ENCODE measurements at places on chromosomes 4 and X. TPM values are rescaled to one million over a fixed set of nuclear protein-coding genes. Genes with fewer than 3 reads are reported as not detected.

The RTL3 gene
- not detected for total RNA-seq

The PGAM4 gene
- total RNA-seq, result 0.57 TPM

DNA sequence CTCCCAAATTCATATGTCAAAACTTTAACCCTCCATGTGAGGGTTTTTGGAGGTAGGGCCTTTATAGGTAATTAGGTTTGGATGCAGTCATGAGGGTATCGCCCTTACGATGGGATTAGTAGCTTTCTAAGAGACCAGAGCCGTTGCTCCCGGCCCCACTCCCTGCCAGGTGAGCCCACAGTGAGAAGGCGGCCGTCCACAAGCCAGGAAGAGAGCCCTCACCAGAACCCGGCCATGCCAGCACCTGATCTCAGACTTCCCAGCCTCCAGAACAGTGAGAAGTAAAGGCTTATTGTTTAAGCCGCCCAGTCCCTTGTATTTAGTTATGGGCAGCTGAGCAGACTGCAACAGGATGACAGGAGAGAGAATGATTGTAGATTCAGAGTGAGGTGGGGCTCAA, 40.8 kb downstream of the DCTD start:
- no peak overlapping the region for H3K27ac ChIP-seq
- H3K27me3 ChIP-seq, result no peaks in the 10 kb centered on the region
- H3K36me3 ChIP-seq, result no peaks in the 10 kb centered on the region
- no peak for DNase-seq
- H3K4me1 ChIP-seq, result peaks cover 40% of the 10 kb centered on the region
- no peak overlapping the region for H3K4me3 ChIP-seq

The SYP gene
- total RNA-seq, result 16.3 TPM

The SNCA gene
- 2.6 TPM for total RNA-seq

The GABRB1 gene
- total RNA-seq, result 3.5 TPM

GRCh38 chr4:140256941-140257340, 103.0 kb upstream of the MAML3 start:
- H3K27me3 ChIP-seq, result no peaks in the 10 kb centered on the region
- H3K36me3 ChIP-seq, result no peaks in the 10 kb centered on the region
- H3K4me1 ChIP-seq, result peaks cover 12% of the 10 kb centered on the region
- no peak overlapping the region for H3K4me3 ChIP-seq
- DNase-seq, result no peak

GRCh38 chr4:170666909-170667308, 577.2 kb upstream of the AADAT start:
- H3K4me3 ChIP-seq, result no peak overlapping the region
- no peaks in the 10 kb centered on the region for H3K4me1 ChIP-seq
- H3K27me3 ChIP-seq, result no peaks in the 10 kb centered on the region
- H3K27ac ChIP-seq, result no peak overlapping the region
- no peaks in the 10 kb centered on the region for H3K36me3 ChIP-seq

- no peak overlapping the region for H3K4me3 ChIP-seq
- DNase-seq, result peak; percentile 46
- H3K36me3 ChIP-seq, result no peaks in the 10 kb centered on the region
Measured at GRCh38 chrX:8783097-8783713, 18.0 kb downstream of the FAM9A start.

The CXorf49 gene
- not detected for total RNA-seq

- H3K27me3 ChIP-seq, result no peaks in the 10 kb centered on the region
- peaks cover 26% of the 10 kb centered on the region for H3K4me1 ChIP-seq
- no peak overlapping the region for H3K4me3 ChIP-seq
- no peak overlapping the region for H3K27ac ChIP-seq
- H3K36me3 ChIP-seq, result no peaks in the 10 kb centered on the region
Measured at GRCh38 chr4:124535003-124535402, 177.5 kb downstream of the ANKRD50 start.

- H3K27me3 ChIP-seq, result peaks cover 2% of the 10 kb centered on the region
- H3K36me3 ChIP-seq, result no peaks in the 10 kb centered on the region
- no peaks in the 10 kb centered on the region for H3K4me1 ChIP-seq
- H3K27ac ChIP-seq, result no peak overlapping the region
- no peak for DNase-seq
Measured at GRCh38 chrX:112738347-112739033, 58.8 kb upstream of the LHFPL1 start.

DNA sequence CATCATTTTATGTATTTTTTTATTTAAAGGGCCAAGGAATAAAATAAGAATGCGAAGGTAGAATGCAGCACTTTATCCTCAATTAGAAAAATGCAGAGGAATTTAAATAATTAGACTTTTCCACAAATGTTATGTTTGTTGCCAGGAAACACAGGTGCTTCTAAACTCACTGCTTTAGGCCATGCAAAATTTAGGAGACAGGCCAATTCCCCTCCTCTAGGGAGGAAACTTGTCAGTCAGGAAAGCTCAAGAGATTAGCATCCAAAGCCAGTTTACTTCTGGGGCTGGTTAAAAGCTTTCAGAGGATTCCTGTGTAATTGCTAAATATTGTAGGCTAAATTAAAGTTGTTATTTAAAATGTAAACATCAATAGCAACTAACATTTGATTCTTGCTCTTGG, 124.5 kb downstream of the DMD start:
- H3K27me3 ChIP-seq, result no peaks in the 10 kb centered on the region
- H3K27ac ChIP-seq, result no peak overlapping the region

DNA sequence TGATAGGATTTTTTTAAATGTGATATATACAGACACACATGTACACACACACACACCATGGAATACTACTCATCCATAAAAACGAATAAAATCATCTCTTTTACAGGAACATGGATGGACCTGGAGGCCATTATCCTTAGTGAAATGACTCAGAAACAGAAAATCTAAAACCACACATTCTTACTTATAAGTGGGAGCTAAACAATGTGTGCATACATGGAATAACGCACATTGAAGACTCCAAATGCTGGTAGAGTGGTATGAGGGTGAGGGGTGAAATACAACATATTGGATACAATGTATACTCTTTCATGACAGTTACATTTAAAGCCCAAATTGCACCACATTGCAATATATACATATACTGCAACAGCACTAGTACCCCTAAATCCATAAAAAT, 120.2 kb upstream of the ADGRL3 start:
- H3K4me1 ChIP-seq, result no peaks in the 10 kb centered on the region
- H3K27ac ChIP-seq, result no peak overlapping the region
- no peaks in the 10 kb centered on the region for H3K36me3 ChIP-seq
- no peak overlapping the region for H3K4me3 ChIP-seq
- no peaks in the 10 kb centered on the region for H3K27me3 ChIP-seq

DNA sequence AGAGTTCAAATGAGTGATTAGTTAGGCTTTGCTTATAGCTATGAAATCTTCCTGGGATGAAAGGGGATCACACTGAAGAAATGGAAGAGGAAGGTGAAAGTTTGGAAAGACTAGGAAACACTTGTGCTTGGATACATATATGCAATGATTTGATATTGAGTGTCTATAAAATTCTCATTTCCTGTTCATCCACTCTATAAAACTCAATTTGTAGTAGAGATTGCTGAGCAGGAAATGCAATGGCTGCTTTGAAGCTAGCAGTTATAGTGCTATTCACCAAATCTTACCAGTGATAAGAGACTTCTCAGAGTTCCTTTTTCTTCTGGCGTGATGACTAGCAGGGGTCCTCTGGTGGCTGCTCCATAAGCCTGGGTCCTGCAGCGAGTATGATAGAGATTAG, 128.1 kb upstream of the HPF1 start:
- H3K27ac ChIP-seq, result no peak overlapping the region
- H3K4me3 ChIP-seq, result no peak overlapping the region
- peaks cover 6% of the 10 kb centered on the region for H3K4me1 ChIP-seq
- H3K36me3 ChIP-seq, result no peaks in the 10 kb centered on the region

DNA sequence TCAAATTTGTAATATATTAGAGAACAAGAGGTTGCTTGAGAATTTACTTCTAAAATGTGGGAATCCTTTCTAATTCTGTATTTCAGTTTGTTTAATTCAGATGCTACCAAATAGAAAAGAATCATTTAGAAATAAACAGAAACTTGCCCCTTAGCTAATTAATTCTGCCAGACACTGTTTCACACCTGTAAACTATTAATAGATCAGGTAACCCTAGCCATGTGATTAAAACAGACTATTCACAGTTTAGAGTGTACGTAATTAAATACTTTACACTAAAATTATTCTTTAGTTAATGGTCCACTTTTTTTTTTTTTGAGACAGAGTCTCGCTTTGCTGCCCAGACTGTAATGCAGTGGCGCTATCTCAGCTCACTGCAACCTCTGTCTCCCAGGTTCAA, 124.0 kb downstream of the PTPN13 start:
- peaks cover 38% of the 10 kb centered on the region for H3K36me3 ChIP-seq
- H3K4me3 ChIP-seq, result no peak overlapping the region
- H3K4me1 ChIP-seq, result no peaks in the 10 kb centered on the region
- H3K27ac ChIP-seq, result no peak overlapping the region

GRCh38 chr4:80185787-80186548, 11.3 kb upstream of the PRDM8 start:
- H3K4me1 ChIP-seq, result peaks cover 4% of the 10 kb centered on the region
- no peak overlapping the region for H3K4me3 ChIP-seq
- no peak overlapping the region for H3K27ac ChIP-seq
- no peak for DNase-seq

DNA sequence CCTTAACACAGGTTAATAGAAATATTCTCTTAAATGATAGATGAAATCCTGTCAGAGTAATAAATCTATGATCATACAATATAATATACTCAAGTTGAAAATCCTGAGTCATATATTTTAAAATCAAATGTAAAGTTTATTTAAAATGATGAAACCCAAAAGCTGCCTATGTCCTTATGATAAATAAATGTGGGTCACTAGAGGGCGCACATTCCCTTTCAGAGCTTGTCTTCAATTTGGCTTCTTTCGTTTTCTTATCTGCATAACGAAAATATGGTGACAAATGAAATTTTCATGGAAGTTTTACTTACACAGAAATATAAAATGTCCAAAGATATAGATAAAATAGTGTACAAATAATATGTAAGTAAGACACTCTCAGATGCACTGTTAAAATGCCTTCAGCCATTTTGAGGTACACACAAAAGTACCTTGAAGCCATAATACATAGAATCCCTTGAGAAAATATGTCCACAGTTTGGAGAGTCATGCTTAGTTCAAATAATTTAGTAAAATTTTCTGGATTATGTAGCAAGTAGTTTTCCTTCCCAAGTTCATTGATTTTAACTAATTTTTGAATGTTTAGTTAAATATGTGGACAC, 680.4 kb downstream of the DMD start:
- peaks cover 3% of the 10 kb centered on the region for H3K27me3 ChIP-seq
- peak; percentile 67 for DNase-seq

DNA sequence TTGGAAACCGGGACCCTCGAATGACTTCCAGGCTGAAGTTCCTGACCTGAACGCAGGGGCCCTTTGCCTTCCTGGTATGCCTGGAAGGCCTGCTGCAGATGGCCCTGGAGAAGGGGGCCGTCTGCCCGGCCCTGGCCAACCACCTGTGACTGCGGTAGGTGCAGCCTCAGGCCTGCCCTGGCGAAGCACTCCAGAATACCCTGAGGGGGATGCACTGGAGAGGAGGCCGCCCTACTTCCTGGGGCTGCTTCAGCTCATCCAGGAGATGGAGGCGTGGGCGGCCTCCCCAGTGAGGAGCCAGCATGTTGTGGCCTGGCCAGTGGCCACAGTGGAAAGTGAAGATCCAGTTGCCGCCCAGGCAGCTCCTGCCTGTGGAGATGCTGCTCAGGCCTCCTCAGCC, 26.4 kb upstream of the PNMA3 start:
- H3K4me3 ChIP-seq, result no peak overlapping the region
- no peaks in the 10 kb centered on the region for H3K4me1 ChIP-seq
- no peak for DNase-seq

GRCh38 chr4:94472056-94472826, 20.5 kb downstream of the PDLIM5 start:
- H3K27ac ChIP-seq, result no peak overlapping the region
- H3K27me3 ChIP-seq, result no peaks in the 10 kb centered on the region
- no peak overlapping the region for H3K4me3 ChIP-seq
- peaks cover 22% of the 10 kb centered on the region for H3K4me1 ChIP-seq
- DNase-seq, result no peak
- H3K36me3 ChIP-seq, result no peaks in the 10 kb centered on the region

The MCUB gene
- total RNA-seq, result 30.0 TPM

The CDKL5 gene
- 9.2 TPM for total RNA-seq

The PRKX gene
- total RNA-seq, result 42.6 TPM
